Activated CD8-positive, alpha-beta memory T cell treated with anti-CD3 and anti-CD28 coated beads for 1 hour (primary cell): ENCODE measurements at places on chromosomes 5 and 9.

GRCh38 chr9:132806306-132806705, 71.8 kb downstream of the AK8 start:
- DNase-seq, result no peak

- DNase-seq, result no peak
These were observed 32.1 kb upstream of the MVB12B start for GRCh38 chr9:126294331-126295081.

DNA sequence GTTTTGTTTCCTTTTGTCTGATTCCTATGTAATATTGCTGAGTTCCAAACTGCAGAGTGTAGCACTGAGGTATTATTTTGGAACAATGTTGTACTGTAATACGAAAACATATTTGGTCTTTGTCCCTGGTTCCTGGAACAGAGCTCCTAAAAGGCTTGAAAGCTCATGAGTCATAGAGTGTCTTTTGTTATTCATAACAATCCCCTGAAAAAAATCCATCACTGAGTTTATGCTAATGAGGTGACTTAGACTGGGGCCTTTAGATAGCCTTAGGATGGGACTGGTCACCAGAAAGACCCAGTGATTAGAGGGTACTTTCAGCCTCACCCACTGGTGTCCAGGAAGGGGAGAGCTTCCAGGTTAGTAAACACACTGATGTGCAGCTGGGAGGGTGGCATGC, 132.7 kb upstream of the POU5F2 start:
- DNase-seq, result no peak

DNA sequence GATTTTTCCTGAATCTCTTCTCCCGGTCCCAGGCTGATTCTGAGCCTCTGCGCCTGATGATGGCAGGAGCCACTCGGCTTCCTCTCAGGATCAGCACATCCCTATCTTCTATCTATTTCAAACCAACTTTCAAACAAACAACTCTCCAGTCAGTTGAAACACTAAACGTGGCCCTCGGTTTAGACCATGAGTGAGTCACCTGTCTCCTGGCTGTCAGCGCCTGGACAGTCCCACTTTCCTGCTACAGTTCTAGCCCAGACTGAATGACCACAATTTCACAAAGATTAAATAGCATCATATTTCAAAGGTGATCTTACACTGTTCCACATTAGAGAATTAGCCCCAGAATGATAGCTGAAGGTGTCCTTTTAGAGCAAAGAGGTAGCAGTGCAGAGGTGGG, 6.2 kb downstream of the SLC6A19 start:
- no peak for DNase-seq

GRCh38 chr5:135973323-135974020, 18.7 kb upstream of the LECT2 start:
- no peak for DNase-seq

- DNase-seq, result no peak
These were observed 163.6 kb downstream of the ENC1 start for GRCh38 chr5:74476819-74477453.

- DNase-seq, result no peak
These were observed 74.6 kb downstream of the LMNB1 start for GRCh38 chr5:126851501-126852011.

- no peak for DNase-seq
These were observed 691.4 kb upstream of the RIOK2 start for GRCh38 chr5:97874491-97874890.

DNA sequence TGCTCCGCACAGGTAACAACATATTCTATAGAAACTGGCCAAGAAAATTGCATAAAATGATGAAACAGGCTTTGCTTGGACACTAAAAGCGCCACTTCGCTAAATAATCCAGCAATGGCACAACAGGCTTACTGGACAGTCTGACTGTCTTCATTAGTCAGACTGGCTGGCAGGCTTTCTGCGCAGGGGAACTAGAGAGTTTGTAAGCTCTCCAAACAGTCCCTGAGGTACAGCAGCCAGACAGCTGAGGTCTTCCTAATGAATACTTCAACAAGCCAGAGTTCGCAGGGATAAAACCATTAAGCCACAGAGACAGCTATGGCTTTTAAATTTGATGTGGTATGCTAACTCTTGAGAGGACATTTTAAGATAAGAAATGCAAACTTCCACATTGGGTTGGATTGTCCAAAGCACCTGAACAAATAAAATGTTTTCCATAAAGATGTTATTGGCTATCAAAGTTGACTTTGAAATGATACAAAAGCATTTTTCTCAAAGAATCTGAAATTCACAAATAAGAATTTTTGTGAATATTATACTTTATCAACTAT, 20.7 kb downstream of the PLK2 start:
- no peak for DNase-seq

GRCh38 chr9:124869986-124870560, 8.1 kb downstream of the ARPC5L start:
- peak; percentile 54 for DNase-seq

- no peak for DNase-seq
These were observed 103.2 kb downstream of the PPARGC1B start for GRCh38 chr5:149833116-149833827.

GRCh38 chr5:175582697-175583096, 75.2 kb upstream of the HRH2 start:
- DNase-seq, result no peak

- DNase-seq, result no peak
These were observed 126.7 kb downstream of the SNX18 start for GRCh38 chr5:54644226-54644625.

DNA sequence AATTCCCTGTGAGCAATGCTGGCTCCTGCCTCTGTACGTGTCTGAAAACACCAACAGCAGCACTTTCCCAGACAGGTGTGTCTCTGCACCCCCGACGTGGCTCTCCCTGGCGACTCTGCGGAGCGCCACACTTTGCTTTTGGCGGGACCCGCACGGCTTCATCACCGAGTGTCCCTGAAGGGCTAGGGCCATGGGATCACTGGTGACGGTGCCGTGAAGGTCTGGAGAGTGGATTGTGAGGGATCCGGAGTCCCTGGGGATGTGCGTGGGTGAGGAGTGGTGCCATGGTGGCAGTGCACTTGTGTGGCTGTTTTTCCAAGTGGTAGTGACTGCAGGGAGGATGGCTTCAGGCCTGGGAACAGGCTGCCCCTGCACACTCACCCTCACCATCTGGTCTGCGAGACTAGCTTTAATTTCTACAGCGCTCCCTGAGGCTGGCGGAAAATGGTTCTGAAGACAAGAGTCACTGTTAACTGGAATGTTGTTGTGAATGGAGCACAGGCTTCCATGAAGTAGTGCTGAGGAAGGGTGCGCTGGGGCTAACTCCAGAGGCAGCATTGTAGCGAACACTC, 3.2 kb downstream of the NKD2 start:
- DNase-seq, result no peak

DNA sequence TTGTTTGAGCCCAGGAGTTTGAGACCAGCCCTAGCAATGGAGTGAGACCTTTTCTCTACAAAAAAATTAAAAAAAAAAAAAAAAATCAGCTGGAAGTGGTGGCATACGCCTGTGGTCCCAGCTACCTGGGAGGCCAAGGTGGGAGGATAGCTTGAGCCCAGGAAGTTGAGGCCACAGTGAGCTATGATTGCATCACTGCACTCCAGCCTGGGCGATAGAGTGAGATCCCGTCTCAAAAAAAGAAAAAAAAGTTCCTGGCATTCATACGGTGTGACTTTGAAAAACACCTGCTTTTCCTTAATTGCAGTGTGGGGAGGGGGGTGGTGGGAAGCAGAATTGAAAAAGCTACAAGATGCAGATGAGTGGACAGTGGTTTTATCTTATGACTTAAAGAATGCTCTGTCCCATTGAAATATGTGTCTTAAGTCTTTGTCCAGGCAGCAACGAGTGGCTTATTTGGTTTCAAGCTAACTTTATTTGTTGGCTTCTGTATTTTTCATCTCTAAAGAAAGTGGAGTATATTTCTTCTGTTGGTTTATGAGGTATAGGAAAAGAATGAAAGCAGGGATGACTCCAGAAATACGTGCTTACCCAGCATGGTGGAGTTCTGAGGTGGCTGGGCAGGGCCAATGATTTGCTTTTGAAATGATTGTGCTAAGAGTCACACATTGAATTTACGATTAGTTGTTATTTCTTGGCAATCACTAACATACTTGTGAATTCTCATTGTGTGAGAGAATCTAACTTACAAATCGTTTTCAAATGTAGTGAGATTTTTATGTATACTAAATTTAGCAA, 27.8 kb downstream of the ROPN1L start:
- no peak for DNase-seq

- no peak for DNase-seq
These were observed 79.3 kb upstream of the COL5A1 start for GRCh38 chr9:134562146-134562849.

GRCh38 chr9:97474372-97474925, 27.0 kb upstream of the TMOD1 start:
- DNase-seq, result no peak

DNA sequence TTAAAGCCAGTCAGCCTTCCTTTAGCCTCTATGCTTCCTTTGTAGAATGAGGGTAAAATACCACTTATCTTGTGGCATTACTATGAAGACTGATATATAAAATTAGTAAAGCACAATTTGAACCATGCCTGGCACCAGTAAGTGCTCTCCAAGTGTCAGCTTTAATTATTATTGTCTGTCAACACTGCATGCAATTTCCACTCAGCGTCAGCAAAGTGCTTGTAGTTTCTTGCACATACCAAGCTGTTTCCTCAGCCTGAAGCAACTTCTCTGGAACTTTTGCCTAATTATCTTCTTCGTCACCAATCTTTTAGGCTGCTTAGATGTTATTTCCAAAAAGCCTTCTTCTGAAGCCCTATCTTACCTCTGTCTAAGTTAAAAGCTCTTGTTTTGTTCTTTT, 177.3 kb downstream of the CDC42SE2 start:
- DNase-seq, result no peak

DNA sequence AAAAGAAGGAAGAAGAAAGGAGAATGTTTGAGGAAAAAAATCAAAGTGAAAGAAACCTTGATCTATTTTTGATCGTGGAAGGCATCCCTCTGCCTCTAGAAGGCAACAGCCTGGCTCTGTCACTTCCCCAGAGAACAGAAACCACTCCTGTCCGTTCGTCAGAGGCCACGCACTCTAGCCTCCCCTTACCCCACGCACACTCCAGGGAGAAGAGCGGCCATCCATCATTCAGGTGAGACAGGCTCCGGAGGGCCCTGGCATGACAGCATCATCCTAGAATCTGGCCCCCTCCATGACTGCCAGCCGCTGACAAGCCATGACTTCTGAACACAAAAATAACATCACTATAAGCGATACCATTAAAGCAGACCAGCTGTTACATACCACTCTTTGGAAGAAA, 135.8 kb downstream of the ROR2 start:
- DNase-seq, result no peak

GRCh38 chr9:93182572-93182971, 1.4 kb upstream of the WNK2 start:
- DNase-seq, result no peak

DNA sequence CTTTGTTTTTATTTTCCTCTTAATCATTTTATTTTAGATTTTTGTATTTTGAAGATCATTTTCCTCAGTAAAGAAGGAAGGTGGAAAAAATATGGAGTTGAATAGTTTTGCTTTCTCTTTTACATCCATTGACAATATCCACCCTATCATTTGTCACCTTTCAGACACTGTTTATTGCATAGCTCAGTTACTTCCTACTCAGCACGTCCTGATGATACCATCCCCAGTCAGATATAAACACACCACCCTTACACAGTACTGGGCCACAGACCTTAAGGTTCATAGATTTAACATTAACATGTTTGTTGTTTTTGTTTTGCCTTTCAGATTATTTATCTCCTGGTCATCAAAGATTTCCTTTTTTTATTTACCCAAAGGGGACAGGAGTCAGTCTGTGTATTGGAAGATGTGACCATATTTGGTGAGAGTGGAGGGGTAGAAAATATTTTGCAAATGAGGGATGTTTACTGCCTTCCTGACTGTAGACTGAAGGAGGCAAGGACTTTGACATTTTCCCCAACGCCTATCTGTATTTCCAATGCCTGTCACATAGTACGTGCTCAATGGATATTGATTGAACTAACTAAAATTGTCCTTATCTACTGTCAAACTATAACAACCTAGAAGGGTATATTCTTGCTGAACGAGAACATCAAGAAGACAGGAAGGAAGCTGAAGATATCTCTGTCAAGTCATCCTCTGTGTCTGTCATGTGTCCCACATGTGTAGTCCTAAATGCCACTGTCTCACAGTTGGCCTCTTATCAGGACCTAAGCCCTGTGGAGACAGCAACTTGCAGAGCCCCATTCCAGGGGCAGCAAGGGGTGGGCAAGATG, 15.6 kb downstream of the STX17 start:
- DNase-seq, result no peak

- DNase-seq, result no peak
These were observed 68.0 kb upstream of the HSPA9 start for GRCh38 chr5:138643040-138643791.

GRCh38 chr5:18024542-18024941, 390.3 kb downstream of the TAF11L14 start:
- no peak for DNase-seq

DNA sequence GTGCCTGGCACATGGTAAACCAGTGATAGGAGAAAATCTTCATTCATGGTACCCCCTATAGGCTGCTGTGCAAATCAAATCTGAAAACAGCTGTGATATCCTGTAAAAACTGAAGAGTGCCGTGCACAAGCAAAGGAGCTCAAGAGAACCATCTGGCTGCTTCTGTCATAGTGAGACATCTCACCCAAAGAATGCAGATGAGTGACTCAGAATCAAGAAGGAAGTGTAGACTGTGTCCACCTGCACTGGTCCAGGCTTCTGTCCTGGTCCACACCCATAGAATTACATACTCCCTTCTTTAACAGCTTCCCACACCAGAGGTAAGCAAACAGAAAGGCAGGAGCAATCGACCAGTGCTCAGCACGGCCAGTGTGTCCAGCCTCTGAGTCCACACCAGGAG, 195.9 kb downstream of the ASTN2 start:
- DNase-seq, result no peak

DNA sequence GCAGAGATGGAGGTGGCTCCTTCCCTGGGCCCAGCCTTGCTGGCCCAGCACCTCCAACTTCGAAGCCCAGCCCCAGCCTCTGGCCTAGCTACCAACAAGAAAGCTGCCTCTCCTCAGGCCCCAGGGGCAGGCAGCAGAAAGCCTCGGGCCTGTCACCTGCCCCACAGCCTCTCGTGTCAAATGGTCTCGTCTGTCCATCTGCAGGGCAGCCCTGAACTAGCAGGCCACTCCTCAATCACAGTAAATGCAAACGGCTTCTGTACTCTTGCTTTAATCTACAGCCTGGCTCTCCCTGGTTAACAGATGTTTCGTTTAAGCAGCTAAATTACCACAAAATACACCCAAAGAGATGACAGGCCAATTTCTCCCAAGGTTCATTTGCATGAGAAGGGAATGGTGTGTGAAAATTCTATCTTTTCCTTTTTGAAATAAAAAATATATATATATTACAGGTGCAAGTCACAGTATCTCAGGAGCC, 21.5 kb downstream of the VAV2 start:
- no peak for DNase-seq

DNA sequence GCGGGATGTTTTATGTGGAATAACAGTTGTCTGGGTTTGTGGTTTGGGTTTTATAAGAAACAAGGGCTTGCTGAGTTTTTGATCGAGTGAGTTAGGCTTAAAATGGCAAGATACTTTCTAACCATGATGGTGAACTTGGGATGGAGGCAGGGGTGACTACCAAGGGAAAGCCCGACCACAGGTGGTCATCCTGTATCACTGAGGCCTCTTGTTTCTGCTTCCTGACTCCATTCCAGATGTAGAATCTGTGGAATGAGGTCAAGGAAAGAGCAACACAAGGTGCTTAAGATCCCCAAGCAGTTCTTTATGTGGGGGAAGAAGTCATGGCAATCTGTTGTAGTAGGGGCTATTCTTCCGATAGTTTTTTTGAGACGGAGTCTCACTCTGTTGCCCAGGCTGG, 122.3 kb downstream of the GOLPH3 start:
- no peak for DNase-seq

GRCh38 chr5:141807329-141807728, 70.9 kb downstream of the PCDH1 start:
- DNase-seq, result no peak

- DNase-seq, result no peak
These were observed 205.7 kb downstream of the NTRK2 start for GRCh38 chr9:84875193-84875592.
